ENCODE measurements at places on chromosomes 3 and 15.

DNA sequence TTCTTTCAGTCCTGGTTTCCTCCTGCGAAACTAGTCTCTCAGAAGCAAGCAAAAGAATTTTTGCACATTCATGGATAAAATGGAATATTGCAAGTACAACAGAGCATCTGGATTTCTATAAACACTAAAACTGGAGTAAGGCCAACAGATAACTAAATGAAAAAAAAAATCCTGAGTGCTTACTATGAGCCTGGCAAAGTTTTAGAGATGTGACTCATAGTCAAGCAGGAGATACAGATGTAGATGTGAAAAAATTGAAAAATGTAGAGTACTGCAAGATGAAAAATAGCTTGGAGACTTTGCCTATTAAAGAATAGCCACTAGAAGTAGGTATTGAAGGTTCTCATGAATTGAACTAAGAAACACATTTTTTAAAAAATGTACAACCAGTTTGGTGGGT lies 397.4 kb downstream of the OTOL1 start:
- DNase-seq, result no peak

GRCh38 chr15:57235873-57236272 lies 140.4 kb upstream of the CGNL1 start:
- no peak for DNase-seq

GRCh38 chr3:183375337-183375736 lies 53.1 kb downstream of the MCF2L2 start:
- DNase-seq, result no peak

GRCh38 chr3:74575857-74576256 lies 38.6 kb downstream of the CNTN3 start:
- no peak for DNase-seq

DNA sequence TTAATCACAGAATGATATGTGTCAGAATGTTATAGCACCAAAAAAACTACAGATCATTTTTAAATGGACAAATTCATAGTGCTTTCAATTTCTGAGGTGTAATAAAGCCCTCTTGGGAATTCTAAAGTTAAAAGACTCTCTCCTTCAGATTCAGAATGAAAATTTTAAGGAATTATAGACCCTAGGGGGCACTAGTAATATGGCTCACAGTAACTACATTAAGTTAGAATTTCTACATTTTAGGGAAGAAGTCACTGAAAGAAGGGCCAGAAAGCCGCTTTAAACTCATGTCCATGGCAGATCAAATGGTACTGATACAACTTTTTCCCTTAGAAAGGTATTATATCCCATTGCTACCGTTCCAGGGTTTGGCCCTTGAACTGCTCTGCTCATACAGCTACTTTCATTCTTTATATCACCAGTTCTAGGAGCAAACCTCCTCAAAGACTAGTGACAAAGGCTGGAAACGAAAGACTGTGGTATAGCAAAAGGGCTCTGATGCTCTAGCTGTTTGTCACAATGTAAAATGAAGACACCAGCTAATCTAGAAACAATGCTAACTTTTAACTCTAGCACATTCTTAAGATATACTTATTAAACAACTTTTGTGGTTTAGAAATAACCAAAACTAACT lies 18.1 kb downstream of the DAZL start:
- no peak for DNase-seq

DNA sequence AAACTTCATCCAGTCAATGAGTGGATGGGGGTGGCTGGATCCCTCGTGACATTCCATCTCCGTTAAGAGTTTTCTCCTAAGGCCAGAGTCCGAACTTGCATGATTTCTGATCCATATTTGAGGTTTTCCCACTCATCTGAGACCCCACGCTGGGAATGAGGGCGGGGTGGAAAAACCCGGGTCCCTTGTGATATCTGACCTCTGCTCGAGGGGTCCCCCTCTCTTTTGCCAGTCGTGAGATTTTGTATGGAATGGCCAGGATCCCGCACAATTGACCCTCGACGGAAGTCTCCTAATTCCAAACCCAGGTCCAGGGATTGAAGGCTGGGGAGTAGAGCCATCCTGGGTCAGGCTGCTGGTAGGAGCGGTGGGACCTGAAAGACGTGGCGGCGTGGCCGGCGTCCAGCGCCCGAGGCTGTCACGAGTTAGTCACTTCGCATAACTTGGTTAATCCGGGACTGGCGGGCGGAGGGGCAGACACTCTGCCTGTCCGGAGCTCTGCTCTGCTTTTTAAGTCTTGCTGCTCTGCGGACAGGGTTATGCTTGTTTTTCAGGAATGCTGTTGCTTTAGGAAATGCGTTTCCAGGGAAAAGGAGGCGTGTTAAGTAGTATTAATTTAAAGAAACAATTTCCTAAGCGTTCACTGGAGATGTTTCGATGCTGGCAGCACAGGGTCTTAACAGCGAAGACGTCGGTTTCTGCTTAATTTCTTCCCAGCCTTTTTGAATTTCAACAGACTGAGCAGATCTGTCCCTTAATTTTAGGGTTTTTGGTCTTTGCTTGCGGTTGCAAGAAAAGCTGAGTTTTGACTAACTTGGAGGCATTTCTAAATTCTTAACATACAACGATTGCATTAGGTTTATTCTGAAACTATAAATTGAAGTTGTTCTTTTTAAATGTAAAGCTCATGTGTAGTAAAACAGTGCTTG lies 69.7 kb upstream of the LRRFIP2 start:
- no peak for DNase-seq

DNA sequence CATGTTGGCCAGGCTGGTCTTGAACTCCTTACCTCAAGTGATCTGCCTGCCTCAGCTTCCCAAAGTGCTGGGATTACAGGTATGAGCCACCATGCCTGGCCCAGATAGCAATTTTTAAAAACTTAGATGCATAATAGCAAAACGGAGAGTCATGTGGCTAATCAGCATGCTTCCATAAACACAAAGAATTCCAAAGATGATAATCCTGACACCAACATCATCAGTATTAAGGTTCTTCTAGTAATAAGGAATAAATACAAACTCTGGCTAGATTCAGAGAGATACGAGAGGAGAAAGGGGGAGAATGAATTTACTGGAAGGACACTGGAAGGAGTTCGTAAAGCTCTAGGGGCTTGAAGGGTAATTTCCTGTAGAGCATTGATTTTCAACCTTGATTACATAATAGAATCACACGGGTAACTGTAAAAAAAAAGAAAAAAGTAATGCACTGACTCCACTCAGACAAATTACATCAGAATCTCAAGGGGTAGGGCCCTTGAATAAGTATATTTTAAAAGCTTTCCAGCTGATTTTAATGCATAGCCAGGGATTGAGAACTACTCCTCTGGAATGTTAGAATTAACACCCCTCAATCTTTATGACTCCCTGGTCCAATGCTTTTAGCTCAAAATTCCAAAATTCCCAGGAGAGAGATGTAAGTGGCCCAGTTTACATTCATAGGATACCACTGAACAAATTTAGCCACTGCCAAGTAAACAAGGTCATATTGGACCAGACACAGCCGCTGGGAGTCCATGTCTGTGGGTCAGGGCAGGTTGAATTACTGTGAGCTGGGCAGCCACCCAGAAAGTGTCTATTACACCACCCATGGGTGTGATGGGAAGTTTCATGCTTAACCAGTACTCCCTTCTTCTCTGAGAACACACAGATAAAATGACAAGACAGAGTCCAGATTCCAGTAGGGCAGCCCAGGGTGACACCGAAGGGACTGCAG lies 243.9 kb downstream of the TBL1XR1 start:
- DNase-seq, result no peak

- DNase-seq, result no peak
Measured at GRCh38 chr15:95816591-95816990, 513.9 kb upstream of the NR2F2 start.

DNA sequence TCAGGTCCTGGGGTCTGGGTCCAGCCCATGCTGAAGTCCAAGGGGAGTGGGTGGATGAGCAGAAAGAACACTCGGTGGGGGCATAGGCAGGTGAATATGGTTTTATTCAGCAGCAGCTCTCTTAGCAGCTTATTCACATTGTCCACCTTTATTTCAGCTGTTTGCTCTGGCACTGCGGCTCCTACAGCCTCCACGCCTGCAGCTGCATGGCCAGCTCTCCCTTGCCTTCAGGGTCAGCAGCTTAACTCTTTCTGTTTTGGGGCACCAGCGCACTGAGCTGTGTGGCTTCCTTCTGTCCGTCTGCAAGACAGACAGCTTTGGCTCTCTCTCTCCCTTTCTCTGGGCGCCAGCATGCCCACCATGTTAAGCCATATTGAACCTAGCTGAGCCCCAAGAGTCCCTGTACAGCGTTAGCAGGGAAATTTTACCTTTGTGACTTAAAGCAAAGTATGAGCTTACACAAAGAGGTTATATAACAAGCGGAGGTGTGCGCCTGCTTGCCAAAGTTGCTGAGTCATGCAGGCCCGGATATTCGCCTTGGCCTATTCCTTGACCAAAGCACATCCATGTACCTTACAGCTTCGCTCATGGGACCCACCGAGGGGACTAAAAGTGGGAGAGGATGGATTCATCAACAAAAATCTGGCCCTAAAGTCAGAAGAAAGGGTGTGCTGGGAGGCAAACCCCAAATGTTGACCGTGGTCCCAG lies 170.1 kb upstream of the PFN2 start:
- no peak for DNase-seq

- no peak for DNase-seq
Measured at GRCh38 chr3:14252321-14253021, 73.9 kb downstream of the LSM3 start.

DNA sequence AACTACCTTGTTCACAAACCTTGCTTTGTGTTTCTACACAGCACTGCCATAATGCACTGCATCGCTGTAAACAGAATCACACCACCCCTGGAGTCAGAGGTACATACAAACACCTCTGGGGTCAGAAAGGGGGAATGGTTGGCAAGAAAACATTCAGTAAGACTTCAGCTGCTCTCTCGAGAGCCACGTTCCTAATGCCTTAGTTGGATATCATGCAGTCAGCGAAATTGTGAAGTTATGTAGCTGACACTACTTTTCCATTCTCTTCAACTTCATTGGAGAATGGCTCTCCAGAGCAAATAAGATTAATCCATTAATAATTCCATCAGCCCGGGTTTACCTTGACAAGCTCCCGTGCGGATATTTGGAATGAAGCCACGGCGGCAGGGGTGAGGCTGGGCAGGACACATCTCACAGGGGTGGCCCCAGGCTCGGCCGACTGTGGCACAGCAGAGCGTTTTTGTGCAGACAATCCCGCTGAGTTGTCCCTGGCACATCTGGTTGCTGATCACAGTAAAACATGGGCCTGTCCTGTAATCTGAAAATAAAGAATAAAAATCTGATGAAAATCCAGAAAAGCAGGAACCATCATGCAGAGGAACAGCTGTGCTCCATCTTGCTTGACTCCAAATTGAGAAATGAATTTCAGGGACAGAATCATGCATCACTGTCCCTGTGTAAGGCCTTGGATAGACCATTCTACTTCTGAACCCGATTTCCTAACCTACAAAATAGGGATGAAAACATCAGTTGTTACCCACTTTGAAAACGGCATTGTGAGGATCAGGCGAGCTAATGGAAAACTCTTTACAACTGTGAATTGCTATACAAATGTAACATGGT lies 108.0 kb downstream of the FBN1 start:
- no peak for DNase-seq

DNA sequence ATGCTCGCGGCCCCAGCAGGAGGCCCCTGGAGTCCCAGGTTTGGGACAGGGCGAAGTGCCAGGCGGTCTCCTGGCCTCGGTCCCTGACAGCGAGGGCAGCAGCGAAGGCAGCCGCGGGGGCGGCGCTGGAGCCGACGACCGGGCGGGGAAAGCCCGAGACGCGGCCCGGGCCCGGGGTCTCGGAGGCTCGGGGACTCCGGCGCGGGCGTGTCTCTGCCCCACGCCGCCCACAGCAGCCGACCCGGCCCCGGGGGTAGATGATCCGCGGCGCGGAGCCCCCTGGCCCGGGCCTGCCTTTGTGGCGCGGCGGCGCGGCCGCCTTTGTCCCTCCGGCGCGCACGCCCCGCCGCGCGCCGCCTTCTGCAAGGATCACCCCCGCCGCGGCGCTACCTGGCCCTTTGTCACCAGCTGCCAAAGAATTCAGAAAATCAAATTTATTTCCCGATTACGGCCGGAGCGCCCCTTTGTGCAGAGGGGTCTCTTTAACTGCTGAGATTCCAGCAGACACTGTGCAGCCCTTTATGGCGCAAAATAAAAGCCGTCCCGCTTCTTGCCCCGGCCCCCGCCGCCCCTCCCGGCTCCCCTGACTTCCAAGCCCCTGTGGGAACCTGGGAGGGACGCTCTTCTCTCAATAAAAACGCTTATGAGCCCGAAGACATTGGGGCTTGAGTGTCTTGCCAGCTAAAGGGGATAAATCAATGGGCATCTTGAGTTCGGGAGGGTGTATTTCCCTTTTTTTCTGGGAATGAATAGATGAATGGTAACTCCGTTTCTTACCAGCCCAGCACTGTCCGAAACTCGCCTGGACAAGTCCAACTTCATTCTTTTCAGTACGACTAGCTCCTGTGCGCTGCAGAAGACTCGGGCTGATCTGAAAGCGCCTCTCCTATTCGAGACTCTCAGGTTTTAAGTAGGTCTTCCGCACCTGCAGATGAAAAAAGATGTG lies 68.4 kb downstream of the HES1 start:
- DNase-seq, result no peak

DNA sequence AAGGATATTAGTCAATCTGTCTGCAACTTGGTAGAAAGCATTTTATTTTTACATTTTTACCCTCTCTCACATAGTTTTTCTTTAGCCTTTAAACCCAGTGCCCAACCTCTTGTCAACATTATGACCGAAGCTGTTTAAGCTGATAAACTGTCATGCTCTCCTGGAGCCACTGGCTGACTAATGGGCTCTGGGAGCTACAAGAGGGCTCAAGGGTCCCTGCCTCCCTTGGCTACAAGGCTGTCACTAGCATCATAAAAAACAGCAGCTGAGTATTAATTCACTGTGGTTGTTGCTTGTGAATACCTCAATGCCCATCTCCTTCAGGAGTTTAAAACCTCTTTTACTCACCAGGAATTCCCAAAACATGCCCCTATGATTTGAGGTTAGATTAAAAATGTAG lies 237.9 kb downstream of the ZMAT3 start:
- no peak for DNase-seq

GRCh38 chr3:129837065-129837642 lies 56.4 kb downstream of the TMCC1 start:
- DNase-seq, result no peak

- DNase-seq, result no peak
Measured at GRCh38 chr15:76648732-76649444, 256.3 kb downstream of the SCAPER start.

DNA sequence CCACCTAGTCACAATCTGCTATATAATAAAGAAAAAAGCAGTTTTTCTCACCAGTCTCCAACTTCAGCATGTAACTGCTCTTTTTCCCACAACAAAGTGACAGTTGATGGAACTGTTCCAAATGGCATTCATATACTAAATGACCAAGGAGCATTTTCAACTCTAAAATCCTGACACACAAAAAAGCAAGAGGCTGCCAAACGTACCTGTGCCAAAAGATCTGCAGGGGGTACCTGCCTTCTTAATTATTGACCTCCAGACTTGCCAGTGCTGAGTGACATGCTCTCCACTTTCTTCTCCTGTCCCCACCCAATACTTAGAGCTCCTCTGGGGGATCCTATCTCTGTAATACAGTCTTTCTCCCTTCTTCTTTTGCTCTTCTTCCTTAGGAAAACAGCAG lies 18.0 kb downstream of the ZBED2 start:
- DNase-seq, result no peak

GRCh38 chr3:171994646-171995428 lies 44.5 kb upstream of the FNDC3B start:
- no peak for DNase-seq

- DNase-seq, result no peak
Measured at GRCh38 chr3:141255137-141255845, 23.7 kb downstream of the PXYLP1 start.

- peak; percentile 53 for DNase-seq
Measured at GRCh38 chr3:11155341-11156025, 1.2 kb downstream of the HRH1 start.

- DNase-seq, result no peak
Measured at GRCh38 chr3:9137676-9138075, 111.8 kb downstream of the SRGAP3 start.
